ENCODE measurements at places on chromosomes 13 and 19. TPM values are rescaled to one million over a fixed set of nuclear protein-coding genes. Genes with fewer than 3 reads are reported as not detected.

Gene CCDC169
- total RNA-seq: not detected

Gene P2RY11
- 50.4 TPM for total RNA-seq

Gene HSPB6
- not detected for total RNA-seq

Gene ZNF546
- 4.9 TPM for total RNA-seq

Gene KLK2
- not detected for total RNA-seq

Gene FFAR3
- total RNA-seq: not detected

Gene ATP4B
- total RNA-seq: not detected

Gene ZNF625
- total RNA-seq: 5.2 TPM

Gene CACNG7
- total RNA-seq: not detected

Gene FCER2
- 0.31 TPM for total RNA-seq

Gene ACP5
- 9.9 TPM for total RNA-seq

Gene PLK5
- total RNA-seq: not detected

Gene LINGO3
- total RNA-seq: 0.76 TPM

Gene KLK15
- total RNA-seq: not detected

Gene THAP8
- total RNA-seq: 5.8 TPM

Gene HSD17B14
- total RNA-seq: 0.89 TPM

Gene SIGLEC10
- 0.83 TPM for total RNA-seq

Gene FGF21
- total RNA-seq: not detected

Gene SPTBN4
- total RNA-seq: not detected

Gene PTPRH
- total RNA-seq: not detected

Gene C5AR1
- 1.8 TPM for total RNA-seq

Gene KLK5
- total RNA-seq: not detected

Gene SEMA6B
- not detected for total RNA-seq

Gene MAB21L1
- not detected for total RNA-seq

Gene LILRB3
- 1.5 TPM for total RNA-seq

Gene KCNC3
- total RNA-seq: 0.39 TPM

Gene MEIS3
- not detected for total RNA-seq

Gene ZNF471
- 1.8 TPM for total RNA-seq

Gene SYT5
- 1.3 TPM for total RNA-seq

Gene MIA
- not detected for total RNA-seq

Gene SLC1A5
- total RNA-seq: 178 TPM

Gene DIRAS1
- total RNA-seq: not detected

Gene EXOC3L2
- not detected for total RNA-seq

Gene F2RL3
- 0.34 TPM for total RNA-seq

Gene GTF2F2
- 18.8 TPM for total RNA-seq

Gene OPA3
- 13.4 TPM for total RNA-seq

Gene KCNJ14
- 1.4 TPM for total RNA-seq

Gene SYNGR4
- total RNA-seq: not detected

Gene ZNF763
- total RNA-seq: 2.0 TPM

Gene TMEM255B
- total RNA-seq: 1.9 TPM

Gene ATP8B3
- 20.2 TPM for total RNA-seq

Gene CBARP
- 0.10 TPM for total RNA-seq

Gene PEAK3
- 0.34 TPM for total RNA-seq

Gene SRRM5
- total RNA-seq: 0.71 TPM

Gene CEP89
- total RNA-seq: 23.2 TPM

Gene GSX1
- total RNA-seq: not detected

Gene C2CD4C
- not detected for total RNA-seq

Gene SNRNP70
- total RNA-seq: 177 TPM

Gene IGFL3
- not detected for total RNA-seq

Gene MEX3D
- total RNA-seq: 12.2 TPM

All from activated CD8-positive, alpha-beta T cell treated with anti-CD3 and anti-CD28 coated beads, Interleukin-2, amount 10 ng/mL, durations not matched to agents 7 days and 5 days (primary cell).